ENCODE measurements at places on chromosomes 7 and 10.

GRCh38 chr7:123230603-123231002, 30.8 kb upstream of the SLC13A1 start:
- DNase-seq, result no peak

- no peak for DNase-seq
Measured at GRCh38 chr7:23887660-23888059, 177.6 kb downstream of the STK31 start.

DNA sequence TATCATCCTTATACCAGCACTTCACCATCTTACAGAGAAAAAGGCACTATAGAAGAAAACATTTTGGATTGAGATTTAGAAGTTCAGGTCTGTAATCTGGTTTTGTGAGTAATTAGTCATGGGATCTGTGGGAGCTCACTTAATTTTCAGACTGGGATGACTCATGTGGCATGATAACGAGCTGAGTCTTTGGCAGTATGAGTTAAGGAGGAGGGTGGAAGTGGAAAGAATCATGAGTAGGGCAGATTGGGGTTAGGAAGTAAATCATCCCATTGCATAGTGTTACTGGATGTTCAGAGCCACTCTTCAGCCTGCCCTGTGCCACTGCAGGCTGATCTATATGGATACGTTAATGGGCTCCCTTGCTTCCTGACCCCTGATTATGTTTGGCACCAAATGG, 64.9 kb downstream of the ZNF92 start:
- peak; percentile 82 for DNase-seq

GRCh38 chr7:95669513-95669912, 73.2 kb upstream of the PDK4 start:
- DNase-seq, result no peak

DNA sequence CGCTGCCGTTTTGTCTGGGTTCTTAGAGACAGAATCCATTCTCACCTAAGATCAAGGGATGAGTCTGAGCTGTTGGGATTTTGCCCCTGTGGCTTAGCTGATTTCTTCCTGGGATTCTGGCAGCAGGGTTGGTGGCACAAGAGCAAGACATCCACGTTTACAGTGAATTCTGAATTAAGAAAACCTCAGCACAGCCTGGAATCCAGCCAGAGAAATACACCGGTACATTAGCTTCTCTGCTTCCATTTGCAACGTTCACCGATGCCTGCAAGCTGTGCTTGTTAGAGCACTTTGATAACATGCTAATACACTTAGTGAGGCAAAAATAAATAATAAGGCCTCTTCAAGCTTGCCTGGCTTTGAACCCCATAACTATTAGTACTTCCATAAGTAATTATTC, 569.8 kb downstream of the CALN1 start:
- DNase-seq, result no peak

GRCh38 chr7:108263425-108263824, 133.3 kb upstream of the LAMB4 start:
- no peak for DNase-seq

- DNase-seq, result no peak
Measured at GRCh38 chr10:61409157-61409556, 44.0 kb downstream of the TMEM26 start.

DNA sequence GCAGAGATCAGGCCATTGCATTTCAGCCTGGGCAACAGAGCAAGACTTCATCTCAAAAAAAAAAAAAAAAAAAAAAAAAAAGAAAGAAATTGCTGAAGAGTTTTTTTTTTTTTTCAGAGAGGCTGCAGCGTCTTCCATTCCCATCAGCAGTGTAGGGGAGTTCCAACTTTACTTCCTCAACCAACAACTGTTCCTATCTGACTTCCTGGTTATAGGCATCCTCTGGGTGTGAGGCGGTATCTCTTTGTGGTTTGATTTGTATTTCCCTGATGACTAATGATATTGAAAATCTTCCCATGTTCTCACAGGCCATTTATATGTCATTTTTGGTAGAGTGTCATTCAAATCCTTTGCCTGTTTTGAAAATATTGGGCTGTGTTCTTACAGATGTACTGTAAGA, 40.2 kb downstream of the PRTFDC1 start:
- DNase-seq, result no peak

DNA sequence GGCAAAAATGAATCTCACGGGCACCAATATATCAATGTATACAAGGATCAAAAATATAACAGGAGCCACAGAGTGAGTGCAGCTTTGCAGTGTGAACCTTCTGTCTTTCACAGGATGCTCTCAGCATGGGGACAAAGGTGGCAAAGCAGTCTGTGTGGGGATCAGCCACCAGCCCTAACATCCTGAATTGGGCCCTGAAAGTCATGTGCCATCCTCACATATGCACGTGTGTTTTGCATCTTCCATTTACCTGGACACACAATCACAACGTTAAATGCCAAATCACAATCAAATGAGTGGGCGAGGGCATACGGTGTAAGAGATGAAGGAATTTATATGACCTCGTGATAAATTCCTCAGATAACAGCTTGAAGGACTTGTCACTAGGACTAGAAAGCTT, 6.5 kb downstream of the TAS2R16 start:
- DNase-seq, result no peak

GRCh38 chr7:16880554-16880953, 1.2 kb downstream of the AGR3 start:
- DNase-seq, result no peak

GRCh38 chr10:68301790-68302502, 29.9 kb upstream of the HNRNPH3 start:
- DNase-seq, result no peak

DNA sequence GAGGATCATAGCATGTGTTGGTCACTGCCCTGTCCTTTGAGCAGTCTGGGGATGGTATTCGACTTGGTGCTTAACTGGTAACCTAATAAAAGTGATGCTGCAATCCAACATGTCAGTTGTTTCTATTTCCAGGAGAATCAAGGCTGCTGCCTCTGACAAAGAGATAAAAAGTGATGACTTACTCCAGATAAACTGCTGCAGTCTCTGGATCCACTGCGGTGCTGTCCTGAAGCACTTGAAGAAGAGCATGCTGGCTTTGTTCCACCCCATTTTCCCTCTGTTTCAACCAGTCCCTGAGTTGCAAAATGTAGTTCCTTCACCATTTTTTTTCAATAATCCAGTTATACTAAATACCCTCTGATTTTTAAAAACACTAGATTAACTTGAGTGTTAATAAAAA, 403.5 kb upstream of the ANKRD30A start:
- no peak for DNase-seq

DNA sequence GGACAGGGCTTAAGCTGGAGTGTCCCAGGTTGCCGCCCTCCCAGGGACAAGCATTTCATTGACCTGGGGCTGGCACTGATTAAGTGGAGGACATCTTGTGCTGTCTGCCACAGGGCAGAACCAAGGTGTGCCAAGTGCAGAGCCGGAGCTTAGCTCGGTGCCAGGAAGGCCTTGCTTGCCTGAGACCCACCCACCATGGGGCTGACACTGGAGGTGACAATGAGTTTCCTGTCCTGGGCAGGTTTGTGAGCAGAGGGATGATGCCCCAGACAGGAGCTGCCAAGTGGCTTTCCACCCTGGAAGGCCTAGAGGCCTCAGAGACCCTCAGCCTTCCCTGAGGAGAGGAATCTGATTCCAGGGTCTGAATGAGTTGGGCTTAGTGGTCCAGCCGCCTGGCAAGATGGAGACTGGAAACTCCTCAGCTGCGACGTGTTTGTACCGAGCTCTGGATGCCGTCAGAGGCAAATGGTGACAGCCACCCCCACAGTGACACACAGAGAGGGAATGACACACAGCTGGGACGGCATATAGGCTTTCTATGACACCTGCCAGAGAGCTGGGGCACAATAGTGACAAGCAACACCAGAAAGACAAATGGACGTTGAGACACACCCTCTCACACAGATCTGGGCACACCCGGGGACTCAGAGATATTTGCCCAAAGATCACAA, 2.6 kb downstream of the ADCYAP1R1 start:
- no peak for DNase-seq

DNA sequence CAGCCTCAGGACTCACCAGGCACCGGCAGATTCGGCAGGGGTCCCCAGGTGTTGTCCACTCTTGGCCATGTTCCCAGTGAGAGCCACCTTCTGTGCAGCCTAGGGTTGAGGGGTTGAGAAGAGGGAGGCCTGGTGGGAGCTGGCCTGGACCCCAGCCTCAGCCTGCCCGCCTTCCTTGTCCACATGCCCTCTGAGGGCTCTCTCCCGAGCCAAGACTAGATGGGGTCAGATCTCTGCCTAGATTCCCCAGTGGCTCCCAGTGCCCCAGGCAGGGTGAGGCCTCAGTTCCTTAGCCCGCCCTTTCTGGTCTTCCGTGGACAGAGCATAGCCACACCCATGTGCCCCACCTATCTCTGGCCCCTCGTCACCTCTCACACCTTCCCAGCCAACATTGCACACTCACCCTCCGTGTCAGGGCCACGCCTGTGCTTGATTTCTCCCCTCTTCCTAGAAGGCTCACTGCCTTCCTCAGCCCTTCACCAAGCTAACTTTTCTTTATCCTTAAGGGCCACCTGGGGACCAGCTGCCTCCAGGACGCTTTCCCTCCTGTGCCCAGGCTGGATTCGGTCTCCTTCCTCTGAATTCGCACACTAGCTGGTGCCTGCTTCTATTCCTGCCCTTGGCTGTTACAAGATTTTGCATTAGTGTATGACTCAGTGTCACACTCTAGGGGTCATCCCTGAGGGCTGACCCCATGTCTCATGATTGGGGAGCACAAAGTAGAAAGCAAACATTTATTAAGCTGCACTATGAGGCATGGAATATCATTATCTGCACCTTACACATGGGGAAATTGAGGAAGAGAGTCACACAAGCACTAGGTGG, 7.5 kb downstream of the KCP start:
- DNase-seq, result peak; percentile 68

- no peak for DNase-seq
Measured at GRCh38 chr10:77176232-77176631, 461.4 kb downstream of the KCNMA1 start.

- no peak for DNase-seq
Measured at GRCh38 chr10:93493162-93493561, 3.2 kb upstream of the CEP55 start.

DNA sequence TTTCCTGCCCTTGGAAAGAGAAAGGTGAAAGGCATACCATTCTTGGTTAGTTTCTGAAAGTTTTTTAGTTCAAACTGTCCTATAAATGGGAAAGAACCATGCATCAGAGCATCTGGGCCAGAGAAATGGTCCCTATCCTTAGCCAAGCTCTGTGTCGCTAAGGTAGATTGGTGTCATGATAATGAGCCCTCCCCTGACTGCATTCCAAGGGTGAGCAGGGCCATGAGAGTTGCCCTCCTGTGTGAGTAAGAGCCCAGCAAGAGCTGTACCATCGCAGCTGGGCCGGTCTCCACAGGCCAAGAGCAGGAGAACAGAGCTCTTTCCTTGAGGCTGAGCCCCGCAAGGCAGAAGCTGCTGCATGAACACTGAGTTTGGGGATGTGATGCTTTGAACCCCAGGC, 30.3 kb downstream of the GRB10 start:
- DNase-seq, result no peak

DNA sequence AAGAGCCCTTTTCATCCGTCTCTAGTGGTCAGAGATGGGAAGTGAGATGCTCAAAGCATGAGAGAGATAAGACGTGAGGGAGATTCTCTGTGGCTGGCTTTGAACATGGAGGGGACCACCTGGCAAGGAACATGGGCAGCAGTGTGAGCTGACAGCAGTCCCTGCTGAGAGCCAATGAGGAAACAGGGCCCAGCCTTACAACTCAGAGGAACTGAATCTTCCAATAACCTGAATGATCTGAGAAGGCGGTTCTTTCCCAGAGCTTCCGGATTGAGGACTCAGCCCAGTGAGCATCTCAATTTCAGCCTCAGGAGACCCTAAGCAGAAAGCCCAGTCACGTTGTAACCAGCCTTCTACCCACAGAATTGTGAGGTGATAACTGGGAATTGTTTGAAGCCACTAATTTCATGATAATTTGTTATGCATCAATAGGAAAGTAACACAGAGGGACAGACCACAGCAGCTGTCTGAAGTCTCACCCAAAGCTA, 33.9 kb upstream of the IKZF1 start:
- no peak for DNase-seq

DNA sequence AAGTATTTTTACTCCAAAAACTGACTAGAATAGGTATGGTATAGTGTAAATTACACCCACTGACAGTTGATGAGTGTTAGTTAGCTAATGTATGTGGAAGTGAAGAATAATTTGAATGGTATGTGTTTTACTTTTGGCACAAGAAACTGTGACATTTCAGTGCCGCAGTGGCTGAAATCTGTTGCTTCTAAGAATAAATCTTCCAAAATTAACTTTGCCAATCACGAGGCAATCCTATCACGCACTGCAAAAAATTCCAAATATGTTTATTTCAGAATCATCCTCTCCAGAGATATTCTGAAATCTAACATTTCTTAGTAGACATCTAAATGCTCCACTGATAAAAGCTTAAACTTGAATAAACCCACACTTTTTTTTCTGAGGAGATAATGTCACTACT, 61.2 kb downstream of the PCLO start:
- DNase-seq, result no peak

DNA sequence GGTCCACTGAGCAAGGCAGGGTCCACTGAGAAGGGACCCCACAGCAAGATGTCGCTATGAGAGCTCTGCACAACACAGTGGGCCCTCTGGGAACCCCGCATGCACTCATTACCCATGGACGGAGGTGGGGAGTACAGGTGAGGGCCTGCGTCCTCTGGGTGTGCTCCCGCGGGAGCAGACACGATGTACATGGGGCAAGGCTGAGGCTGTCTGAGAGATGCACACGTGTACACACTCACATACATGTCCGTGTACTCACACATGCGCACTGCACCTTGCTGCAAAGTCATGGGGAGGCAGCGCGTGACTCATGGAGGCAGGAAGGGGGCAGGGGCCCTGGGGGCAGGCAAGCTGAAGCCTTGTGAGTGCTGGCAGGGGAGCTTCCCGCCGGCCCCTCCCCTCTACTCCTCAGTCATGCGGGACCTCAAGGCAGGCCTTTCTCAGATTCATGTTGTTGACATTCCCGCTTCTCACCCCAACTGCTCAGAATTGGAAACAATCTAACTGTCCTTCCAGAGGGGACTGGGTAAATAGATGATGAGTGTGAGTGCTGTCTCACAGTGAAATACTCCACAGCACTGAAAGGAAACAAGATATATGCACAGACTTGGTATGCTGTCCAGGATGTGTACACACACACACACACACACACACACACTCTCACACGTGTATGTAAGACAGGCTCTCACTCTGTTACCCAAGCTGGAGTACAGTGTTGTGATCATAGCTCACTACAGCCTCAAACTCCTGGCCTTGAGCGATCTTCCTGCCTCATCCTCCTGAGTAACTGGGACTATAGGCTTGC, 40.0 kb downstream of the GOLGA7B start:
- DNase-seq, result peak; percentile 78

GRCh38 chr10:62744136-62744535, 60.4 kb upstream of the ADO start:
- peak; percentile 47 for DNase-seq

DNA sequence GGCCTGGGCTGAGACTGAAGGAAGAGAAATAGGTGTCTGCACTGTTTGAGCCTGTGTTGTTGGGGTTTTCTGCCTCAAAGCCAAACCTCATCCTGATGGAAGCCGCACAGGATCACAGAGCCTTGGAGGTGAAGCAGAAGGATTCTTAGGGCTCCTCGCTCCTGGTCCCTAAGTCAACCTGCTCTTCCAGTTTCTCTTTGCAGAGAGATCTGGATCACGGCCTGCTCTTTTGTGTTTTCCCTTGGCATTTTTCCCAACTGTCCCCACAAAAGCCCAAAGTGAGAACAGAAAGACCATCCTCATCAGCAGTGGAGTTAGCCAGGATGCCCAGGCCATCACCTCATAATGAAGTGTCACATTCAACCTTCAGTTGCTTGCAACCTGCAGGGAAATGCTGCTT, 20.3 kb upstream of the PPIA start:
- DNase-seq, result no peak

GRCh38 chr10:113038183-113038582, 88.1 kb downstream of the TCF7L2 start:
- DNase-seq, result no peak
